ENCODE measurements at places on chromosomes 5 and 9.

DNA sequence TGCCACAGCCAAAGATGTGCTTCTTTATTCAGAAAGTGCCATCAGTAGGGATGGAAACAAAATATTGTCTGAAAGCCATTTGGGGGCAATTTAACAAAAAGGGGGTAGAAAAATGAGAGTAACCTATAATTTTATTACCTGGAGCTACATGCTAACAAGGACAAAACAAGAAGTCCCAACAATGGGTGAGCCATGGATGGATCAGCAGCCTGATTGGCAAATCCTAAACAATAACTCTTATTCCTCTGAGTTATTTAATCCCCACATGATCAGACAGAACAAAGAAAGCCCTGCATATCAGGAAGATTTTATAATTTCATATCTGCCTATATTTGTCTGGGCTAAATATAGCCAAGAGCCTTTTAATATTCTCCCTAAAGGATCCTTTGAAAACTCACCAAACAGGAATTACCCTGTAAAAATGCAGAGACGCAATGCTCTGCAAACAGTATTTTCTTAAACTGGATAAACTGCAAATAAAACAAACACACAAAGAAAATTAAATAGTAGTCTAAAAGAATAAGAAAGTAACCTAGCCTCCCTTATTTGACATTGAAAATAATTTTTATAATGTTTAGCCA is 483.4 kb downstream of the ZNF608 start:
- no peak for DNase-seq
- H3K27ac ChIP-seq = no peak overlapping the region
- no peaks in the 10 kb centered on the region for H3K36me3 ChIP-seq
- H3K27me3 ChIP-seq = no peaks in the 10 kb centered on the region

- H3K36me3 ChIP-seq = peaks cover 50% of the 10 kb centered on the region
- H3K4me1 ChIP-seq = peaks cover 18% of the 10 kb centered on the region
- peak overlapping the region; percentile 62 for H3K27ac ChIP-seq
- no peak for DNase-seq
- H3K4me3 ChIP-seq = no peak overlapping the region
These were observed 154.5 kb downstream of the ARSB start for GRCh38 chr5:78830528-78831046.

GRCh38 chr5:78221964-78222451 is 72.5 kb downstream of the AP3B1 start:
- H3K27me3 ChIP-seq = no peaks in the 10 kb centered on the region
- peaks cover 15% of the 10 kb centered on the region for H3K36me3 ChIP-seq
- peaks cover 26% of the 10 kb centered on the region for H3K4me1 ChIP-seq
- peak overlapping the region; percentile 85 for H3K27ac ChIP-seq

DNA sequence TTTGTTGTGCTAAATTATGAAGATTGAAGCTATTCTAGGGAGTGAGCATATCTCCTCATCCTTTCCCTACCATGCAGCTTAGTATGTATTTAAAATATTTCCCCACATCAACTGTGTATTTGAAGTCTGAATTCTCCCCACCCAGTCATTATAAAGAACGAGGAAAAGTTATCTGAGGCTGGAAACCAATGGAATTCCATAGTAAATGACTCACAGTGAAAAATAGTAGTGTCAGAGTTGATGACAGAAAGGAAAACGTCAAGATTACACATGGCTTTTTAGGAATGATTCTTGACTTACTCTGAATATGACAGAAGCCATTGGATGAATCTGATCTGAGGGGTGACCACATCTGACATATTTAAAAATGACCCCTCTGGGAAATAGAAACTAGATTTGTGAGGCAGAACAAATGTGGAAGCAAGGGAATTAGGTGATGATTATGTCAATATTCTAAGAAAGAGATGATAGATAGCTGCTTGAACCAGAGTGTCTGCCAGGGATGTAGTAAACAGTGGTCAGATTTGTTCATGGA is 1768.9 kb upstream of the CDH9 start:
- no peaks in the 10 kb centered on the region for H3K36me3 ChIP-seq
- no peak overlapping the region for H3K27ac ChIP-seq
- H3K4me3 ChIP-seq = no peak overlapping the region
- no peaks in the 10 kb centered on the region for H3K4me1 ChIP-seq

- H3K4me3 ChIP-seq = no peak overlapping the region
- H3K27ac ChIP-seq = no peak overlapping the region
- H3K36me3 ChIP-seq = peaks cover 4% of the 10 kb centered on the region
- DNase-seq = no peak
- peaks cover 15% of the 10 kb centered on the region for H3K27me3 ChIP-seq
These were observed 69.7 kb downstream of the CARTPT start for GRCh38 chr5:71788794-71789193.

- no peak for DNase-seq
- H3K36me3 ChIP-seq = peaks cover 33% of the 10 kb centered on the region
- no peaks in the 10 kb centered on the region for H3K27me3 ChIP-seq
- H3K4me3 ChIP-seq = no peak overlapping the region
These were observed 29.4 kb downstream of the SMAD5 start for GRCh38 chr5:136162008-136162407.

DNA sequence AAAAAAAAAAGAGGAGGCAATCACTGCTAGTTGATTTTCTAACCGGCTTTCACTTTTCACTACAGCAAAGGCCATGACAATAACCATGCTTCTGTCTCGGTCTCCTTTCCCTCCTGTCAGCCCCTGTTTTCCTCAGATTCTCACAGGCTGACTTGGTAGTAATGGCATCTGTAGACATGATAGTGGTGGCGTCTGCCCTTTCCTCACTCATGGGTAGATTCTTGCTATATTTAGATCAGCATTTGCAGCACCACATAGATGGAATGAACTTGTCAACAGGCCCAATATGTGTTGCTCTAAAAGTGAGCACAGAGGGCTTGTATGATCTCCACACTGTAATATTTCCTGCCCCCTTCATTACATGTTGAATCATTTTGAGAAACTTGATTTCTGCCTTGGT is 120.3 kb upstream of the FTMT start:
- H3K4me1 ChIP-seq = no peaks in the 10 kb centered on the region
- no peaks in the 10 kb centered on the region for H3K36me3 ChIP-seq
- DNase-seq = no peak
- no peak overlapping the region for H3K27ac ChIP-seq

DNA sequence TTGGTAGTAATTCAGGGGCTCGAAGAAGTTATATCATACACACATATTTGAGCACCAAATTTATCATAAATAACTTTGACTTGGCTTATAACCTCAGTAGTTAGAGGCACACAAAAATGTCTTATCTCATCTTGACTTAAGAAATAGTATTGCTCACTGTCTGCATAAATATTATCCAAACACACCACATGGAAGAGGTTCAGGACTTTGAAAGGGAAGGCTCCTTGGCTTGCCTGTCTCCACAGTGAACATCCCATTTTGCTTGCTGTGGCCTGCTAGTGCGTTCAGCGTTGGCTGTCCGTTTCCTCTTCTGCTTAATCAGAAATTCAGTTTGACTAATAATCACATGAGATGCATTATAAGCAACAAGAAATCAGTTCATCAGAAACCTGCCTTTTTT is 13.9 kb downstream of the GRXCR2 start:
- no peak overlapping the region for H3K4me3 ChIP-seq
- H3K4me1 ChIP-seq = peaks cover 10% of the 10 kb centered on the region
- H3K27me3 ChIP-seq = peaks cover 24% of the 10 kb centered on the region
- DNase-seq = no peak

DNA sequence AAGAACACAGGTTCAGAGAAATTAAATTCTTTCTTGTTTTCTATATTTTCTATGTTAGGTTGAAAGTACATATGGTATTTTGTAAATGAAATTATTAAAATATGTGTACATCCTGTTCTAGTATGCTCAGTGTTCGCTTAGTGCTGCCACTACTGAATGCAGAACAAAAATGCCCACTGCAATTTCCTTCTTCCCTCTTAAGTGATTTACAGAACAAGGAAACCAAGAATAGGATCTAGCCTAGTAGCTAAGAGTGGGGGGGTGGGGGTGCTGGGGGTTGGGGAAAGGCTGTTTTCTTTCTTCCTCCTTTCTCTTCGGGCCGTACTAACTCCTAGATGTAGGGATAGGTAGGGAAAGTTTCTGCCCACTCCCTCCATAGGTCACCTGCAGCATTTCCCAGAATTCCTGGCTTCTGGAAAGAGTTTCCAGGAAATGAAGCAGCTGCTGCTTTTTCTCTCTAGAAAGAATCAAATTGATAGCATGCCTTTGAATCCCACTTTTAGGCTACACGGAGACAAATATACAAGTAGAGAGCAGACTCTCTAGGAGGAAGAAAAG is 15.7 kb downstream of the SPATA9 start:
- H3K36me3 ChIP-seq = no peaks in the 10 kb centered on the region
- H3K27me3 ChIP-seq = no peaks in the 10 kb centered on the region
- H3K4me3 ChIP-seq = no peak overlapping the region
- DNase-seq = no peak

DNA sequence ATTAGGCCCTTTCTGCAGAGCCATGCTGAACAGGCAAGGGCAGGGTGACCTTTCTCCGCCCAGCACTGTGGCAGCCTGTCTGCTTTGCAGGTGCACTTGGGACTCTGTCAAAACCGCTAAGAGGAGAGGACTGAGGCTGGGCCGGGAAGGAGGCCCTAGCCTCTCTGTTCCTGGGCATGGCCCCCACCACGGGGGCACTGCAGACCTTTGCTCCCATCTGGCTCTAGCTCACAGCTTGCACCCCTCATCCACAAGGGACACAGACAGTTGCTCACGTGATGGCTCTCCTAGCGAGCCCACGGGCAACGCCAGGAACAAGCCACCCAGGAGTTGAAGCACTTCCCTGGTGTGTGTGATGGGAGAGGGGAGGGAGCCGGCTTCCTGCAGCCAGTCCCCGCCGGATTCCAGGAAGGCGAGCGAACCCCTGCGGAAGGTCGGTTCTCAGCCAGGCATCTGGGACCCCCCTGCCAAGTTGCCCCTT is 43.0 kb upstream of the FCN1 start:
- H3K4me1 ChIP-seq = no peaks in the 10 kb centered on the region
- H3K36me3 ChIP-seq = no peaks in the 10 kb centered on the region
- DNase-seq = no peak
- H3K27ac ChIP-seq = no peak overlapping the region

GRCh38 chr9:25700430-25700829 is 22.2 kb upstream of the TUSC1 start:
- DNase-seq = no peak
- H3K27me3 ChIP-seq = no peaks in the 10 kb centered on the region
- no peaks in the 10 kb centered on the region for H3K4me1 ChIP-seq
- H3K4me3 ChIP-seq = no peak overlapping the region
- H3K27ac ChIP-seq = no peak overlapping the region

DNA sequence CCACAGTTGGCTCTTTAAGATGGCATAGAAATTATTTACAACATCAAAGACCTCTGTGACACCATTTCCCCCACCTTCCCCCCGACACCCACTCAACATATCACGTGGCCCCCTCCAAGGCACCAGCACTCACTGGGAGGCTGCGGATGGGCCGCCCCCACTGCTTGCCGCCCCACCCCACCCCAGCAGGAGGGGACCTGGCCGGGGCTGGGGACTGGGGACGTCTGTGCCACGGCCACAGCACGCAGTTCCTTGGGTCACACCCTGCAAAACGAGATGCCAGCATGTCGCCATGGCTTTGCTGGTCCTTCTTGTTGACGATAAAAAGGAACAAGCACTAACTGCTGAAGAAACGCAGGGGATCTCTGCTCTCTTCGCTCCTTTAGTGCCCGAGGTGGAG is 257.4 kb upstream of the NFIL3 start:
- peaks cover 46% of the 10 kb centered on the region for H3K27me3 ChIP-seq
- no peak overlapping the region for H3K27ac ChIP-seq
- no peak overlapping the region for H3K4me3 ChIP-seq

DNA sequence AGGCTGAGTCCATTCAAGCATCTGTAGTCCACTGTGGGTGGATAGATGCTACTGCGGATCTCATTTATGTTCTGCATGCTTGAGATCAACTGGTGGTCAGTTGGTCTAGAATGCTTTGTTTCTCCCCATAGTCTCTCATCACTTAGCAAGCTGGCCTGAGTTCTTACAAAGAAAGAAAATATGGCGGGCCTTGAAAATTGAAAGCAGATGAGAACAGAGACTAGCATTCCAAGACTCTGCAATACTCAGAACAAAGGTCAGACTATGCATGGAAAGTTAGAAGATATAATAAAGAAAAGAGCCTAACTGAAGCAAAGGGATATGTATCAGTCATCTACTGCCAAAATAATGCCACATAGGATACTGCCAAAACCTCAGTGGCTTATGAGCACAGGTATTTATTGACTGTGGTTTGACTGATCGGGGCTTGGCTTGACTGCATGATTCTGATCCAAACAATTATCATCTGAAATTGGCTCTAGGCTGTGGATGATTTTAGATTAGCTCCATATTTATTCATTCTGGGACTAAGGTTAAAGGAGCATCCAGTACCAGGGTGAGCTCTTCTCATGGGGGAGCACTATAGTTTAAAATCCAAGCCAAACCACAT is 258.9 kb downstream of the TAF11L14 start:
- DNase-seq = no peak
- H3K4me3 ChIP-seq = no peak overlapping the region
- no peaks in the 10 kb centered on the region for H3K36me3 ChIP-seq
- no peaks in the 10 kb centered on the region for H3K4me1 ChIP-seq

Measured in stimulated activated naive B cell treated with anti-CD40 and anti-IgM and Interleukin-4, amounts not matched to agents 10 μg/mL and 1 μg/mL and 100 μg/mL, for 72 hours (primary cell).